Left ventricle myocardium inferior (tissue), 1 donor: ENCODE measurements at places on chromosomes 1 and 21. TPM values are rescaled to one million over a fixed set of nuclear protein-coding genes. Genes with fewer than 3 reads are reported as not detected.

- DNase-seq: no peak
These were observed 10.1 kb upstream of the TFF1 start for GRCh38 chr21:42376338-42376982.

SEC16B gene
- total RNA-seq: 1.9 TPM

TNFRSF9 gene
- not detected for total RNA-seq

- DNase-seq: no peak
These were observed 42.4 kb upstream of the BACH1 start for GRCh38 chr21:29256126-29256910.

DNA sequence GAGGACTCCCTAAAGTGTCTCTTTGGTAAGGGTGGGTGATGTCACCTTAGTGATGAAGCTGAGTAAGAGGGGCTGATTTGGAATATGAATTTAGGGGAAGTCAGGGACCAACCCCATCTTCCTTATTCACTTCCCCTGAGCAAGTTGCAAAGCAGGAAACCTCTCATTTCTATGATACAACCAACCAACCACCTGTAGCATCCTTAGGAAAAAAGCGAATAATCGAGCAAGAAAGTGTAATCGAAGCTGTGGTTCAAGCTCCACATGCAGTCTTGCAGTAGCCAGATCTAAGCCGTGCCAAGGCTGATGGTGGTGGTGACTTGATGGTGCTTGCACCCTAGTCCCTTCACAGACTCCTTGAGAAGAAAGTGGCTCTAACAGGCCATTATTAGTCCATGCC is 3.2 kb downstream of the TEX35 start:
- no peak for DNase-seq

- peak; percentile 44 for DNase-seq
These were observed 432 bp downstream of the AKT3 start for GRCh38 chr1:243849421-243850201.

DNA sequence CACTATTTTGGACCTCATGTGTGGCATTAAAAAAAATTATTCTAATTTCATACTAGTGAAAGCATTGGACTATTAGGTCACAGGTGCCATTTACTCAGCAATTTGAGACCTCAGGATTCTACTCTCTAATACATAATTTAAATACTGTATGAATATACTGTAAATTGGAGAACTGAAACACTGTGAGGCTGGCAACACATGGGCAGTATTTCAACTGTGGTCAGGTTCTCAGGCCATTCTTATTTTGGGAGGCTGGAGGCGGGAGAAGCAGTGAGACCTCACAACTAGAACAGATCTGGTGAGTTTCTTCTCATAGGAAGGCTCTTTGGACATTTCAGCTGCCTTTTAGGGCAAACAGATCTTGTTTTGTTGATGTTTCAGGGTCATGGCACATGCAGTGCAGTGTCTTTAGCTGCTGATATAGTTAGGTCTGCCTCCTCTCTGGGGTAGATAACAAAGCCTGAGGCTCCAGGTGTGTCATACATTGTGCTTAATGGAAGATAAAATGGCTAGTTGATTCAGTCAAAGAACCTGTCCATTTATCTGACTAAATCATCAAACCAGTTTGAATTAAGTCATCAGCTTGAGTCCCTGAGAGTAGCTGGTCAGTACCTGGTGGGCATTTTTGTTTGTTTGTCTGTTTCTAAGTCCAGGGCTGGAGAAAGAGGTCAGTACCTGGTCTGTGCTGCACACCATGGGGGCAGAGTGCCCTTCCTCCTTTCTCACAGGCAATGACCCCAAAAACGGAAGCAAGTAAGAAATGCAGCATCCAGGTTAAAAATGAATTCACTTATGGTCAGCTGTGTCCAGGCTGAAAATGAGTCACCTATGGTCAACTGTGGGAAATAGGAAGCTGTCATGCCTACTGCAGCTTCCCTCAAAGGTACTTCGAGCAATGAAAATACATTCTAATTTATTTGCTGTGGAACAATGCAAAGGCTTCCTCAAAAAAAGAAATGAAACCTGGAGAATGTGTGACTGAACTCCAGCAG is 216.2 kb downstream of the SDCCAG8 start:
- DNase-seq: no peak

DNA sequence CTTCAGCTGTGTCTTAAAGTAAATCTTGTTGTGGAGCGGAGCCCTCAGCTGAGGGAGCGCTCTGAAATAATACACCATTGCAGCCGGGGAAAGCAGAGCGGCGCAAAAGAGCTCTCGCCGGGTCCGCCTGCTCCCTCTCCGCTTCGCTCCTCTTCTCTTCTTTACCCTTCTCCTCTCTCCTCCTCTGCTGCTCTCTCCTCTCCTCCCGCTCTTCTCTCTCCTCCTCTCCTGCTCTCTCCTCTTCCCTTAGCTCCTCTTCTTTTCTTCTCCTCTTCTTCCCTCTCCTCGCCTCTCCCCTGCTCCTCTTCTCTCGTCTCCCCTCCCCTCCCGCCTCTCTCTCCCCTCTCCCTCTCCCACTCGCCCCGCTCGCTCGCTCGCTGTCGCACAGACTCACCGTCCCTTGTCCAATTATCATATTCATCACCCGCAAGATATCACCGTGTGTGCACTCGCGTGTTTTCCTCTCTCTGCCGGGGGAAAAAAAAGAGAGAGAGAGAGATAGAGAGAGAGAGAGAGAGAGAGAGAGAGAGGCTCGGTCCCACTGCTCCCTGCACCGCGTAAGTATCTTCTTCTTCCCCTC is at the start of gene PROX1:
TSS of gene PROX1 (plus strand) at position 47 of the 580 bp plus-strand sequence. CDS start 8,563 bp downstream, outside the sequence.
- DNase-seq: no peak

TFF3 gene
- total RNA-seq: 2.9 TPM

DNA sequence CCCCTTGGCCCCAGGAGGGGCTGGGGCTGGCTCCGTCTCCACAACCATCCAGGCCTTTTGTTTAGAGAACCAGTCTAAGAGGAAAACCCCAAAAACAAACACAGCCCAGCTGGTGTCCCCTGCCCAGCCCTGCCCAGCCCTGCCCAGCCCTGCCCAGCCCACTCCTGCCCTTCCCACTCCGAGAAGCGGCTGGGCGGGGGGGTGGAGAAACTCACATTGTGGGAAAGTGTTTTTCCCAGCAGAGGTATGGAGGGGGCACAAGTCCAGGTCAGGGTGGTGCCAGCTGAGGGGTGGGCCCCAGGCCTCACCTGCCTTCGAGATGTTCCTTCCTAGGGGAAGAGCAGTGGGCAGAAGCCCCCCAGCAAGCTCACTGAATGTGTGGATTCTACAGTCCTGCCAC is 10.0 kb upstream of the FAM131C start:
- DNase-seq: no peak

SAMD13 gene
- 2.0 TPM for total RNA-seq

DNA sequence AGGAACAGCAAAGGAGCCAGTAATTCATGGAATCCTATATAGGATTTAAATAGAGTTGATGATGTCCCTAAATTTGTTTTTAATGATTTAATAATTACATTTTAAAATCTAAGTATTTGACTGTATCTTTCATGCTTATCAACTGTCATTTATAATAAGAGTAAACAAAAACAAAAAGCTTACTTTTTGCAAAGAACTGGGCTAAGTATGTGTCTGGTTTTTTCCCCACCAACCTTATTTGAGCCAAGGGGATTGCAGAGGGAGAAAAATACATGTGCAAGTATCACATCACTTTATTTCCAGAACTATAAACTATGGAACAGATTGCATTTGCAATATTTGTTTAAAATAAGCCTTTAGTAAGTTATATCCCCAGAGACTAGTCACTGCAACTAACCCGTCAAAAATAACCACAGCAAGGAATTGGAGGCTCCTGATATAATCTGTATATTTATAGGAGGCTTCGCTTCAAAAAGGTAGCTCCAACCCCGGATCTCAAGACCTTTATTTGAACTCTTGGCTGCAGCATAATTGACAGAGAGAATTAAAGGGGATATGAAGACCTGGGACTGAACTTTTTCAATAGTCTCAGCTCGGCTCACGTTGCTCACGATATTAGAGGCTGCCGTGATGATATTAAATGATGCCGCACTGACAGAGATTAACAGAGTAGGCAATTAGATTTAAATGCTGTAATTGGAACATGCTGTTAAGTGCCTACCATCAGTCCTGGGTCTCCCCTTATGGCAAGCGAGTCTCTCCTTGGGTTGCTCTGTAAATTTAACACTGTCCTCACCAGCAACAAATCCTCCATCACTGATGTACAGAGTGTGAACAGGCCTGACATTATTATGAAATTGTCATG is 329.1 kb upstream of the NFIA start:
- no peak for DNase-seq

GRCh38 chr1:65068202-65069010 is 79.6 kb upstream of the AK4 start:
- DNase-seq: no peak

DNA sequence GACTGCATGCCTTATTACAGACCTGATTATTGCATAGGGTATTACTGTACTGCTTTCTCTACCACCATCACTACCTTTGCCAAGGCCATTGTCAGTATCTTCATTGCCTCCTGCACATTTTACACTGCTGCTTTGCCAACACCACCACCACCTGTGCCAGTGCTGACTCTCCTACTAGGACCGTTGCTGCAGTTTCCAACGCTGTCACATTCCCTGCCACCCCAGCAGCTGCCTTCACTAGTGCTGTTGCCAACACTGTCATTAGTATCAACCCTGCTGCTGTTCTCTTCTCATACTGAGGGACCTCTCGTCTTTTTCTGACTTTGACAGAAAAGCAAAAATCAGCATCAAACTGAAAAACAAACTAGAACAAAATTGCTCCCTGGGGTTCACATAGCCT is 394.9 kb upstream of the B3GALT2 start:
- peak; percentile 28 for DNase-seq

GRCh38 chr1:54284781-54285529 is 85.0 kb downstream of the MRPL37 start:
- DNase-seq: no peak

FMO2 gene
- 49.7 TPM for total RNA-seq

RASSF5 gene
- total RNA-seq: 7.8 TPM

HES3 gene
- total RNA-seq: not detected

DNA sequence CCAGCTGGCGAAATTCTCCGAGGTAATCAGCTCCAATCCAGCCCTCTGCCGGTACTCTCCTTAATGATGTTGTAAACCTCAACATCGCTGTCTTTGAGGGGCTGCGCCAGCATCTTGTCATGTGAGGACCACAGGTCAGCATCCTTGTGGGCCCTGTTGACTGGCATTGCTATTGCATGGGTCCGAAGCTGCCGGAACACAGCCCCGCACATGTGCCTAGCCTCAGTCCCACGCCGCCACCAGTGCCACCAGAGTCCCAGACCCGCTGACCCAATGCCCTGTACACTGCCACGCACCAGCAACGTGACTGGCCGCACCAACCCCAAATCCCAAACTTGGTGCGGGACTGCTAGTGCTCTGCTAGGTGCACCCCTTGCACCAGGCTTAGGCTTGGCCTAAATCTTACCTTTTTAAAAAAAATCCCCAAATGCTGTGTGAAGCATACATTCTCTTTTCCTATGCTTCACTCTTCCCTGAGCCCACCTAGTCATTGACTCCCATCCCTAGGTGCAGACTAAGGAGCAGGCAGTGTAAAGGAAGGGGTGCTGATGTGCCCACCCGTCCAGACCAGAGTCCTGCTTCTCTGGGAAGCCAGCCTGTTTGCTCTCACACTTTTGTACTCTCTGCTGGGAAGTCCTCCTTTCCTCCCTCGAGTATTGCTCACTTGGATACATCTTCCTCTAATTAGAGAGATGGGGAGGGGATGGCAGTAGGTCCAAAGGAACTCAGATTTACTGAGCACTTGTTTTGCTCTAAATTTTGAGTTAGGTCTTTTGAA is 81.9 kb upstream of the ARTN start:
- DNase-seq: no peak

- no peak for DNase-seq
These were observed 90.8 kb downstream of the UCHL5 start for GRCh38 chr1:192968323-192968722.

GRCh38 chr1:11397151-11397901 is 81.6 kb upstream of the DISP3 start:
- no peak for DNase-seq

- no peak for DNase-seq
These were observed 98.4 kb upstream of the GADD45A start for GRCh38 chr1:67586596-67586995.

DNA sequence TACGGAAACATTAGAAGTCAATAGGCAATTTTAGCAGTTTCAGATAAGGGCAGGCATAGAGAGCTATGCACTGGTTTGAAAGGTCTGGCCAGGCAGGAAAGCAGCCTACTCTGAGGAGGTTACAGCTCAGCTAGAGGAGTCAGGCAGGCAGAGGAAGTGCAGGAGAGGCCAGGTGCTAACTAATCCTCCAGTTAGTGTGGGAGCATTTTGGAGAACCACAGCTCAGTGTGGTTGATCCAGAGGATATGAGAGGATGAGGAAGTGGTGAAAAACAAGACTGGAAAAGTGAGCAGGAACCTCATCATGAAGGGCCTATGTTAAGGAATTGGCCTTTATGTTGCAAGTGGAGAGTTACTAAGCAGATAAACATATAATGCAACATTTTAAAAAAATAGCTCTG is 282.4 kb upstream of the SGIP1 start:
- no peak for DNase-seq

DNA sequence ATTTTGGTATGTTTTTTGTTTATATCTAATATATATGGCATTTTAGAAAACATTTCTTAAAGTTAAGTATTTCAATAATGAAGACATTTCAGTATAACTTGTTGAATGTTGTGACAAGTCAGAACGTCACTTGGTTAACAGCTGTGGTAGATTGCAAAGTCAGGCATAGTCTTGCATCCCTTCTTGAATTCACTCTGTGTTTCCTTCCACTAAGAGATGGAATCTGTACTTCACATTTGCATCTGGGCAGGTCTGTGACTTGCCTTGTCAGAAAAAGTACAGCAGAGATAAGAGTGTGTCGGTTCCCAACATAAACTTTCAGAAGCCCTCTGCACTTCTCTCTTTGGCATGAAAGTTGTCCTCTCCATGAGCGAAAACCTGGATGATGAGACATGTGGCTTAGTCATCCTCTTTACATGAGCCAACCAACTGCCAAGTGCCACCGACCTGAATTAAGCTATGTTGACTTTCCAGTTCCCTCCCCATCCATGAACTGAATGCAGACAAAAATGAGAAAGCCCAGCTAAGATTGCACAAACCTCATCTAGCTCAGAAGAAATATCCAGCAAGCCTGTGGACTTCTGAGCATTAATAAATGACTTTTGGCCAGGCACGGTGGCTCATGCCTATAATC is 1730.2 kb downstream of the MRPL39 start:
- no peak for DNase-seq

DNA sequence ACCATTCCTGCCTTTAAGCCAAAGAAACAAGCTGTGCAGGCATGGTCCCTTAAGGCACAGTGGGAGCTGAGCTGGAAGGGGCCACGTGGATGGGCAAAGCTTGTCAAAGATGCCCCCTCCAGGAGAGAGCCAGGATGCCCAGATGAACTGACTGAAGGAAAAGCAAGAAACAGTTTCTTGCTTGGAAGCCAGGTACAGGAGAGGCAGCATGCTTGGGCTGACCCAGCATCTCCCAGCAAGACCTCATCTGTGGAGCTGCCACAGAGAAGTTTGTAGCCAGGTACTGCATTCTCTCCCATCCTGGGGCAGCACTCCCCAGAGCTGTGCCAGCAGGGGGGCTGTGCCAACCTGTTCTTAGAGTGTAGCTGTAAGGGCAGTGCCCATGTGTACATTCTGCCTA is 1.3 kb upstream of the SLC50A1 start:
- no peak for DNase-seq

- DNase-seq: no peak
These were observed 274.1 kb upstream of the ST6GALNAC5 start for GRCh38 chr1:76593141-76593540.

- no peak for DNase-seq
These were observed 7.1 kb upstream of the ANKRD65 start for GRCh38 chr1:1428174-1428573.
